ENCODE measurements at places on chromosomes 3 and 15.

DNA sequence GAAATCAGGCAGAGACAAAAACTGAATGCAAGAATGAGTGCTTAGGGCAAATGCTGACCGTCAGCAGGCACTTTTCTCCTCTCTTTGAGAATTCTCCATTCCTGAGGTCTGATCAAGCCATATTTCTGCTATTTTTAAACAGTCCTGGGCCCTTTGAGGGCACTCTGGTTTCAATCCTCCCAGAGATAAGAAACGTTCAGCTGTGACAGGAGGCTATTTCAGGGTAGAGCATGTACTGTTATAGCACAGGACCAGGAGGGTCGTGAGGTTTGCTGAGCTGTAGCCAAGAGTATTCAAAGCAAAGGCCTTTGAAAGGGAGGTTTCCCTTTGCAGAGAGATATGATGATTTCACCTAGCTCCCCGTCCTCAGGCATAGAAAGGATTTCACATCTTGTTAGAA, 39.6 kb upstream of the PDZRN3 start:
- no peak for DNase-seq

- no peak for DNase-seq
Observed at GRCh38 chr3:133674290-133674919, 12.7 kb upstream of the TOPBP1 start.

GRCh38 chr3:27138005-27138404, 231.2 kb downstream of the NEK10 start:
- no peak for DNase-seq

DNA sequence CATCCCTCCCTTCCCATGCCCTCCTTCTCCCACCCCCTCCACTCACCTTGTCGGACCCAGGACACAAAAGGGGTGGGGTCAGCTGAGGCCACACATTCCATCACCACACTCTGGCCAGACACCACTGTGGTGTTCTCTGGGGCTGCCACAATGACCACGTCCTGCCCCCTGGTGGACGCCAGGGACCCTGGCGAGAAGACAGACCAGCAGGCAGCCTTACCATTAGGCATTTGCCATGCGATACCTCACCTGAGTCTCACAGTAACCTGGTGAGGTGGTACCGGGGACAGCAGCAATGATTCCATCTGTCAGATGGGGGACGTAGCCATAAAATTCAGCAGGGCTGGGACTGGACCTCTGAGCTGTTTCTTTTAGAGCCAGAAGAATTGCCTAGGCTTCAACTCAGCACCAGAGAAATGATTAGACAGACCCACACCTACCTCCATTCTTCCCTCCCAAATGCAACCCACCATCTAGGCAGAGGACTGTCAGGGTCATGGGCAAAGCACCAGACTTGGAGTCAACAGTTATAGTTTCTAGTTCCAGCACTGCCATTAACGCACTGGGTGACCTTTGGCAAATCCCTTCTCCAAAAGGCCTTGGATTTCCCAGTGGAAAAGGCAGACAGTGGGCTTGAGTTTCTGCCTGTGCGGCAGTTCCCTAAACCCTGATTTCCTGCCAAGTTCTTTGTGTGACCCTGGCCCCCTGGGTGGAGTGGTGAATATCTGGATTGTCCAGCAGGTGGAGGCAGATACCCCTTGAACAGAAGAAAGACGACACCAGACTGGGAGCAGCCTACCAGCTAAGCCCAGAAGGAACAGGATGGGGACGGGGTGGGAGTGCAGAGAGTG, 21.8 kb downstream of the IGDCC4 start:
- peak; percentile 28 for DNase-seq

- DNase-seq: no peak
Observed at GRCh38 chr3:43362183-43362582, 75.8 kb downstream of the SNRK start.

GRCh38 chr15:59242649-59243048, 36.0 kb downstream of the LDHAL6B start:
- no peak for DNase-seq

All from stimulated activated CD4-positive, alpha-beta T cell treated with anti-CD3 and anti-CD28 coated beads, Interleukin-1b, Interleukin-23, amount 100 ng/mL, for 24 hours (primary cell).